ENCODE measurements at places on chromosomes 7 and 10. TPM values are rescaled to one million over a fixed set of nuclear protein-coding genes. Genes with fewer than 3 reads are reported as not detected.
A peak's percentile ranks its signal among the peaks of the same experiment; 100 is the strongest.

The TRPV5 gene
- not detected for total RNA-seq

The CNPY4 gene
- 5.6 TPM for total RNA-seq

- H3K4me1 ChIP-seq = peaks cover 5% of the 10 kb centered on the region
- DNase-seq = no peak
- H3K4me3 ChIP-seq = no peak overlapping the region
Measured at GRCh38 chr7:137146012-137146455, 197.5 kb downstream of the PTN start.

DNA sequence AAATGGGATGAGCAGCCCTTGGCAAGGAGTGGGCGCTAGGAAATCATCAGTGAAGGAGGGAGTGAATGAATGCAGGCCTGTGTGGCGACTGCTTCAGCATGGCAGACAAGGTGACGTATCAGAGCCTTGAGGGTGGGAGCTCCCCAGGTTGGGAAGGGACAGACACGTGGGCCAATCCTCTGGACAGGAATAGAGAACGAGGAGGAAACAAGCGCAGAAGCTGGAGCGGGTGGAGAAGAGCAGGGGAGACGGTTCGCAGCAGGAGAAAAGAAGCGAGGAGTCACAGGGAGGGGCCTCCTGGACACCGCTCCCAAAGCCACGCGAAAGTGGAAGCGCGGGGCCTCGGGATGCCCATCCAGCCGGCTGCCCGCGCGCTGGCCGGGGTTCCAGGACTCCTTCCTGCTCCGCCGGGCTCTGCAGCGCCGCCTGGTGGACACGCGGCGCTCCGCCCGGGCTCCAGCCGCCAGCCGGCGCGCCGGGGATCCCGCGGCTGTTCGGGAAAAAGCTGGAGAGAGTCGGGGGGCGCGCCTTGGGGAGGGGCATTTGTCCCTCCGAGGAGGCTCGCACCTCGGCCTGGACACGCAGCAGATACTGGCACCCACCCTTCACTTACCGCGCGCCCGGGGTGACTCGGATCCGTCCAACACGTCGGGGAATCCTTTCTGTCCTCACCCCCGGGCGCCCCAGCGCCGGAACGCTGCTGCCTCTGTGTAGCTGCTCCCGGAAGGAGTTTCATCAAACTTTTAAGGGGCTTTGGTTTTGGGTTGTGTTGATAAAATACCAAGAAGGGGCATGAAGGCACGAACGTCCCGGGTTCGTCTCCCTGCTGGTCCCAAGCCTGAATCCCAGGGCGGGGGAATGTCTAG lies 6.3 kb downstream of the ZNF503 start:
- H3K27me3 ChIP-seq = peaks cover 39% of the 10 kb centered on the region
- peak overlapping the region; percentile 96 for H3K27ac ChIP-seq
- peak overlapping the region; percentile 36 for H3K4me3 ChIP-seq
- peaks cover 17% of the 10 kb centered on the region for H3K36me3 ChIP-seq
- DNase-seq = no peak

DNA sequence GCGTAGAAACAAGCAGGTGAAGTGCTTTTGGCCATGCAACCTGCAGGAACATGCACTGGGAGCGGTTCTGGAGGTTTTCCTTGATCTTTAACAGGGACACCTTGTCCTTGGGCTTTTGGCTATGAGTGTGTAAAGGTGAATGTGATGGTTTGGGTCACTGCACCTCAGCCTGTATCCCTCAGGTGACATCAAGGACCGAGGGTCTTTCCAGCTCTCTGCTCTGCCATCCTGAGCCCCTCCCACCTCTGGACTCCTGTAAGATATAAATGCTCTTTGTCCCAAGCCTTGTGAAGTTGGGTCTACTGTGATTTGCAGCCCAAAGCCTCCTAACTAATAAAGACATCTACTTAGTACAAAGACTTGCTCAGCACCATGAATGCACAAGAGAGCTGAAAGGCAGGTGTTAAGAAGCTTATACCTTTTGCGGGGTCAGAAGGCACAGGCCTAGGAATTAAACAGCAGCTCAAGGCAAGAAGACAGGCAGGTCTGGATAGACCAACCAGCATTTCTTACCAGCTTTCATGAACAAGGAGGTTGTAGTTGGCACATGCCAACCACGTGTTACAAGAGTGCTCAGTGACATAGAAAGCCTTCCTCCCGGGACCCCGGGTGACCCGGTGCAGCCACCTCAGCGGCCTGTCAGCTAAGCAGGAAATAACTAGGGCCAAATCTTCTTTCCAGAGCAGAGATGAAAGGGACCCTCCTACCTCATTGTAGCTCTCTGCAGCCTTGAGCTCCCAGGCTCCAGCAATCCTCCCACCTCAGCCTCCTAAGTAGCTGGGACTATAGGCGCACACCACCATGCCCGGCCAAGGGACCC lies 89.9 kb downstream of the CARD11 start:
- H3K4me3 ChIP-seq = no peak overlapping the region
- H3K4me1 ChIP-seq = no peaks in the 10 kb centered on the region
- no peak for DNase-seq
- H3K27me3 ChIP-seq = no peaks in the 10 kb centered on the region
- no peak overlapping the region for H3K27ac ChIP-seq
